Effector CD4-positive, alpha-beta T cell (primary cell): ENCODE measurements at places on chromosomes 16 and 17.
A peak's percentile ranks its signal among the peaks of the same experiment; 100 is the strongest.

GRCh38 chr16:19595043-19595767 is 39.7 kb downstream of the VPS35L start:
- no peak for DNase-seq

DNA sequence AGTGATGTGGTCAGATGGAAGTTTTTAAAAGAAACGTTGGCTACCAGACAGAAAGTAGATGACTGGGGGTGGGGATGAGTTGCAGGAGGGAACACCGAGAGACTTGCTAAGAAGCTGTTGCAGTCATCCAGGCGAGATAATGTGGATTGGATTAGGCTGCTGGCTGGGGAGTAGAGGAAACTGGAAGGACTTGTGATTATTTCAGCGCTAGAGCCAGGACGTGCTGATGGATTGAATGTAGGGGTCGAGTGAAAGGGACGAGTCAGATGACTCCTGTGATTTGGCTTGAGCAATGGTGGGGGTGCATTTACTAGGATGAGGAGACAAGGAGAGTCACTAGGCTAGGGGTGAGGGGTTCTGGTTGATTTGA is 88.5 kb downstream of the CLEC16A start:
- DNase-seq, result no peak

DNA sequence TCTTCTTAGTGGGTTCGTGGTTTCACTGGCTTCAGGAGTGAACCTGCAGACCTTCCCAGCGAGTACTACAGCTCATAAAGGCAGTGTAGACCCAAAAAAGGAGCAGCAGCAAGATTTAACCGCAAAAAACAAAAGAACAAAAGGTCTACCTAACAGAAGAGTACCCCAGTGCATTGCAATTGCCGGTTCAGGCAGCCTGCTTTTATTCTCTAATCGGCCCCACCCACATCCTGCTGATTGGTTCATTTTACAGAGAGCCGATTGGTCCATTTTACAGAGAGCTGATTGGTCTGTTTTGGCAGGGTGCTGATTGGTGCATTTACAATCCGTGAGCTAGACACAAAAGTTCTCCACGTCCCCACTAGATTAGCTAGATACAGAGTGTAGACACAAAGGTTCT is 2.0 kb upstream of the ARRB2 start:
- DNase-seq, result peak; percentile 36

DNA sequence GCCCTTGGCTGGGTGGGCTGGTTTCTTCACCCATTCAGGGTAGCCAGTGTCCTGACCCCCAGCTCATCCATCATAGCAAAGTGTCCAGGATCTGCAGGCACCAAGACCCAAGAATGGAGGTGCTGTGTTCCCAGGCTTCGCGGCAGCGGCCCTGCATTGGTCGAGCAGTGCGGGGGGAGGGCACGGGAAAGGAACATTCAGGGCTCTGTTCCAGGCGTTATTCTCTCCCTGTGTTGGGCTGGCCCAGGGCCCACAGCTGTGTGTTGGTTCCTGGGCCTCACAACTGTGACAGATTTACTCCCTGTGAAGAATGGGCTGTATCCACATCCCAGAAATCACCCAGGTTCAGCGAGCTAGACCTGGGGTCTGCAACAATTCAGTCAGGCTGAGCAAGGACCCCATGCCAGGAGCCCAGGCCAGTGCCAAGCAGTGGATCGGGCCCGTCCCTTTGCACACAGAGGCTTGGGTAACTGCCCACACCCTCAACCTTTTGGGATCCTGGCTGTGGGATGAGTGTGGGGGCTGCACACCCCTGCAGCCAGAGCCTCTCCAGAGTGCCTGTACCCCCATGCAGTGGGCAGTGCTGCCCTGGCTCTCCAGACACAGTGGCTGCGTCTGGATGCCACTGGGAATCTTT is 10.0 kb downstream of the GPT2 start:
- DNase-seq, result no peak

DNA sequence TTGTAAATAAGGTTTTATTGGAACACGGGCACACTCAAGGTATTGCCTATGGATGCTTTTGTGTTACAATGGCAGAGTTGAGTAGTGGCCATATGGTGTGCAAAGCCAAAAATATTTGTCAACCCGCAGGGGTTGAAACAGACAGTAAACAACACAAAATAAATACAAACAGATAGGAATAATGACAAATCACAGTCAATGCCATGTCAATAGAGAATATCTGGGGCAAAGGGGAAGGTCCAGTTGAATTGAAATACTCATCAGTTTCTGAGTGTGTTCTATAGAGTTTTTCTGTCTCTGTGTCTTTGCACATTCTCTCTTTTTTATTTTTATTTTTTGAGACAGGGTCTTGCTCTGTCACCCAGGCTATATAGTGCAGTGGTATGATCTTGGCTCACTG is 37.5 kb downstream of the PITPNC1 start:
- DNase-seq, result no peak

GRCh38 chr17:79504181-79504605 is 106.7 kb downstream of the RBFOX3 start:
- no peak for DNase-seq

DNA sequence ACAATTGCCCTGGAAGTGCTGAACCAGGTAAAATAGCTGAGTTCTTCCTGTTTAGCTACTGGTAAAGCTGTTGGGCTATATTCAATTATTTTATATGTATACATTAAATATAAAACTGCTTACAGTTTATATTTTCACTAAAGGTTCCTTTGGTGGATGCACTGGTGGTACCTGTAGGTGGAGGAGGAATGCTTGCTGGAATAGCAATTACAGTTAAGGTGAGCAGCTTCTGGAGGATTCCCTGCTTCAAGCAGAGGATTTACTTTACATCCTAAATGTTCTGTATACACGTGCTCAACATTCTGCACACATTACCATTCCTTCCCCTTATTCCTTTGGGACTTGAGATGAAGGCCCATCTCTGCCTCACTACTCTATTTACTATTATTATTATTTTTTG is 14.9 kb downstream of the TSR1 start:
- no peak for DNase-seq

- DNase-seq, result no peak
Observed at GRCh38 chr17:253091-253846, 71.8 kb upstream of the DOC2B start.

GRCh38 chr16:56936491-56936890 is 4.5 kb downstream of the HERPUD1 start:
- DNase-seq, result no peak

DNA sequence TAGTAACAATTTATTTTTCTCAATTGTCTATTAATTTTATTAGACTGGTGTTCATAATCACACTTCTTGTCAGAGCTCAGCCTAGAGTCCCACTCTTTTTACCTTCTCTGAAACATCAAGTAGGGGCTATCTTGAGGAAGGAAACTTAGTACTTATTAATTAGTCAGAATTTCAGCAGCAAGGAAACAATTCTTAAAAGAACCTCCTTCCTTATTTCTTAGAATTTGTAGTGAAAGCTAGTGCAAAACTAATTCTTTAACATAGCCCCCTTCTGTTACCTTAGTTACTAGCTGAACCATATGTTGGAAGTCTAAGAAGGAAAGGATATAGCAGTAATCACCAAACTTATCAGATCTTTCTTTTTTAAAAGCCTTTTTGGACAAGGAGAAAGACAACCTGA is 35.2 kb downstream of the MAP2K4 start:
- DNase-seq, result no peak

DNA sequence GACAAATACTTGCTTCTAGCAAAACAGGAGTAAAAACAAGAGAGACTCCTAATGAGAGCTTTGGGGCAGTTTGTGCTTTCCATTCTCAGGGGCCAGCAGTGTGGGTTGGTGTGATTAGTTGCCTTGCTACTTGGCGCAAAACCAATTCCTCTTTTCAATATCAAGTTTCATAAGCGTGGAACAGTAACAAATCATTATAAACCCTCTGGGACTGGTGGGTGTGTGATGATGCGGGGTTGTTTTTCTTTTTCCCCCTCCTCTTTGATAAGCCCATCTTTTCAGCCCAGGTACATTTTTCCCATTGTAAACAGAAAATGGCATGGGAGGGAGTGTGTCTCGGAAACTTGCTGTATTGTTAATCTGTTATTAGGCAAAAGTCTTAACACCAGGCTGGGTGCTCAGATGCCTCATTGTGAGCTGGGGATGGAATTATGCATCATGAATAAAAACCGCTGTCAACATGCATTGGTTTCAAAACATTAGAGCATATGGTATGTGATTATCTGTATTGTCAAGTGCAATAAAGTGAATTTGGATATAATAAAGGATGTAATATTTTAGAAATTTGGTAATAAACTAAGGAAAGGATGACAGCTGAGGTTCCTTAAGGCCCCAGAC is 166.4 kb downstream of the CCDC182 start:
- DNase-seq, result no peak

DNA sequence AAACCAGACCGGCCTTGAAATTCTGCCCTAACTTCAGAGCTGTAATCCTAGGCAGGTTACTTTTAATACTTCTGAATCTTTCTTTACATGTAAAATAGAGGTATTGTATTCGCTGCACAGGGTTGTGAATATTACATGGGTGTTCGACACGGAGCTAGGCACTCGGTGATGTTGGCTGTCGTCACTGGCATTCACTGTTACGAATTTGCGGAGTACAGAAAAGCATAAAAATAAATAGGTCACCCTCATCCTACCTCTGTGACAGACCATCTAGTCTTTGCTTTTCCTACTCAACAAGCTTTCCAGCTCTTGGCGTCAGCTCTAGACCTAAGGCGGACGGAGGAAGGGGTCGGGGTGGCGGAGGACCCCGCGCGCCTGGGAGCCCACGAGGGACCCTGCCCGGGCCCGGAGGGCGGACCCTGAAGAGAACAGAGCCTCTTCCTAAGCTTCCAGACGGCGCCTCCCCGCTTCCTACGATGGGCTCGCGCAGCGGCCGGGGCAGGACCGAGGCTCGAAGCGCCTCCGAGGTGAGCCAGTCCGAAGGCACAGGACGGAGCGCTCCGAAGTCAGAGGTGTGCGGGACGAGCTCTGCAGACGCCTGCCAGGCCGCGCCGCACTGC is 879 bp upstream of the SPG7 start:
- no peak for DNase-seq

DNA sequence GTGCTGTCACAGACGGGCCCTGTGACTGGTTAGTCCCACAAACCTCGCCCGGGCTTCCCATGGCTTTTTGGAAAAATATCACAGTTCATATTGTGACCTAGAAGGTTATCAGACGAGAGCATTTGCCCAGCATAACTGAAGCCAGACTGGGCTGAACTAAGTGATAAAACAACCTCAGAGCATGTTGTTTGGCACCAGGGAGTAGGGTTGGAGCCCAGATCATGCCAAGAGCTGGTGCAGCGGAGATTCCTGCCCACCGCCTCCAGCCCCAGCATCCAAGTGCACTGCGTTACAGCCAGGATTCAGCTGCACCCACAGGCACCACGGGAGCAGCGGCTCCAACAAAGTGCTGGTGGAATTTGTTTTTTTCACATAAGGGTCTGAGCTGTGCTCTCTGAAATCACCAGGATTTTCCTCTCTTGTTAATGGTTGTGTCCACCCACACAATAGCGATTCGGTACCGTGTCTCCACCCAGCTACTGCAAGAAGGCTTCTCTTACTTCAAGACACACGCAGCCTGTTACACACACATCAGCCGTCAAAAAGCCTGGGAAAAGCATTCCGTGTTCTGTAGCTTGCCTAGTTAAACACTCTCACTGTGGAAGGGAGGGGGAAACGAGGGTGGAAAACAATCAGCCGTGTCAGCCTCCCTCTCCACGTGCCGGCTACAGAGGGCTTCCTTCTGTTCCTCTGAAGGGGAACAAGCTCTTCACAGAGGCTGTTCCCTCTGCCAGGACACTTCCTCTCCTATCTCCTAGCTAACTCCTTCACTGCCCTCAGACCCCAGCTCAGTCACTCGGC is 273.8 kb downstream of the C16orf95 start:
- no peak for DNase-seq

DNA sequence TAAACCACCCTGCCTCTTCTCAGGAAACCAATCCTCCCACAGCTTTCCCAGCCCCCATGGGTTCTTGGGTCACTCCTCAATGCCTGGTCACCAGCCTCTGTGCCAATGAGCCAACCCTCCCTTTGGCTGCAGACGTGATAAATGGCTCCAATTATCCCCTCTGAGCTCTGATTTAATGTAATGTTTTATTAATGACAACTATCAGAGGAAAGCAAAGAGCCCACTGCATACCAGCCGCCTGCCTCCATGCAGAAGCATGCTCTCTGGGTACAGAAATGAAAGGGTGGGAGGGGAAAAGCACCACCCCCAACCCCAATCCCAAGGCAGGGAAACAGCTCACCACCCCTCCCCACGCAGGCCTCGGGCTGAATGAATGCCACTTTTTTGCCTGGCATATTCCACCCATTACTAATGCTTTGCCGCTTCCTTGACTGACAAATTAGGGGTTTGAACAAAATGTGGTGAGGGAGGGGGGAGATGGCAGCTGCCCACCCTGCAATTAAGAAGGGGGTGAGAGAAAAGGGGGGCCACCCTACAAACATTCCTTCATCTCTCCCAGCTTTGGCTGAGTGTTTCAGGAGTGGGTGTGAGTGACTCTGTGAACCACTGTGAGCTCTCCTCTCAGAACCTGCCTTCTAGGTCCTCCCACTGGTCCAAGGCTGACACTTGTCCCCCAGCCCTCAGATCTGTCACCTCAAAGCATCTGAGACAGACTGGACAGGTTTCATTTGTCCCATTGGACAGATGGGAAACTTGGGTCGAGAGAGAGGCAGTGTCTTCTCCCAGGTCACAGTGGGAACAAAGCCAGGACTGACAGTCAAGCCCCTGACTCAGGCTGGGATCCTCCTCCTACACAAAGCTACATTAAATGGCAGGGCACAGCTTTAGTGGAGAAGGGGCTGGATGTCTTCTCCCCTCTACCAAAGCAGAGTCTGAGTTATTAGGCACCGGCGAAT is 161.5 kb downstream of the TMEM132E start:
- no peak for DNase-seq

DNA sequence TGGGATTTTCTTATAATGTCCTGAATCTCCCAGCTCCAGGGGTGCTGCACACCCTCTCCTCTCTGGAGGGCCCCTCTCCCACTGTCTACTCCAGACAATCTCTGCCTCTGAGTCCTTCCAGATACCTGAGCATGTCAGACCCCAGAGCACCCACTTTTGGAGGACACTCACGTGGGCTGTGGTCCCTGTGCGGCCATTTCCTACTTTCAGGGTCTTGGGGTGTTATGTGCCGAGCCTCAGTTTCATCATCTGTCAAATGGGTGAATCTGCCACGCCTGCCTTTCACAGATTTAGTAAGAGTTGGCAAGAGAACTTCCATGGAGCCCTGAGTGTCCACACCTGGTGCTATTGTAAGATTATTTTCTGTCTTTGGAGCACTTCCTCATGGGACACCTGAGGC is 3.7 kb upstream of the FOXL1 start:
- DNase-seq, result no peak

DNA sequence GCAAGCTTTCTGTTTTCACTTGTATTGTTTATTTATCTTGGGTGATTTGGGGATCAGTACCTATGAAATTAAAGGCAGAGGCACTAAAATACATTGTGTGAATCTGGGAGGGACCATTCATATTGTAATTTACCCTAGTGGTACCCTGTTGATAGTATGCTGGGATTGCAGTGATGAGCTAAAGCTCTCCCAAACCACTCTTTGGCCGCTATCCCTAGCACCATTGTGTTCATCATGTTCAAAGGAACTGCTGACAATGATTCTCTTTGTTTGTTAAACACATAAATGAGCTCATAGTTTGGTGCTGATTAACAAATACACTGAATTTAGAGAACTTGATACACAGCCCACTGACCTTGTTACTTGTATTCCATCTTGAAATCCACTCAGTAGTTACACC is 1469.8 kb downstream of the CDH11 start:
- no peak for DNase-seq
